CD4-positive, alpha-beta T cell treated with Interleukin-4 for 1 hour (primary cell): ENCODE measurements at places on chromosomes 7 and 10.

DNA sequence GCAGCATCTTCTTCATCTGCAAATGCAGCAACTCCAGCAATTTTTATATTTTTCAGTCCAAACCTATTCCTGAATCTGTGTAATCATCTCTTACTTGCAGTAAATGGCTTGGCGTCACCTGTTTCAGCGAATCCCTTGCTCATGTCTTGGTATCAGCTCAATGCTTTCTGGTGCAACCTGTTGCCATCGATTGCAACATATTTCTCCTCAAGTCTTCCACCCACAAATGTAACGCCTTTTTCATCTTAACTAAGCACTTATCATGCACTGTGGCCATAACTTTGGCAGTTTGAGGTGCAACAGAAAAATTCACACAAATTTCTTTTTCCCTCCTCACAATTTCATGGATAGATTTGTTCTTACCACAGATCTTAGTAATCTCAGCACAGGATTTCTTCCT is 168.3 kb downstream of the HERPUD2 start:
- no peak for DNase-seq

GRCh38 chr7:75617634-75618234 is 121.0 kb downstream of the HIP1 start:
- peak; percentile 89 for DNase-seq

GRCh38 chr10:59557642-59558041 is 152.0 kb downstream of the SLC16A9 start:
- DNase-seq, result no peak

GRCh38 chr10:76553263-76554032 is 1084.2 kb downstream of the KCNMA1 start:
- DNase-seq, result no peak

DNA sequence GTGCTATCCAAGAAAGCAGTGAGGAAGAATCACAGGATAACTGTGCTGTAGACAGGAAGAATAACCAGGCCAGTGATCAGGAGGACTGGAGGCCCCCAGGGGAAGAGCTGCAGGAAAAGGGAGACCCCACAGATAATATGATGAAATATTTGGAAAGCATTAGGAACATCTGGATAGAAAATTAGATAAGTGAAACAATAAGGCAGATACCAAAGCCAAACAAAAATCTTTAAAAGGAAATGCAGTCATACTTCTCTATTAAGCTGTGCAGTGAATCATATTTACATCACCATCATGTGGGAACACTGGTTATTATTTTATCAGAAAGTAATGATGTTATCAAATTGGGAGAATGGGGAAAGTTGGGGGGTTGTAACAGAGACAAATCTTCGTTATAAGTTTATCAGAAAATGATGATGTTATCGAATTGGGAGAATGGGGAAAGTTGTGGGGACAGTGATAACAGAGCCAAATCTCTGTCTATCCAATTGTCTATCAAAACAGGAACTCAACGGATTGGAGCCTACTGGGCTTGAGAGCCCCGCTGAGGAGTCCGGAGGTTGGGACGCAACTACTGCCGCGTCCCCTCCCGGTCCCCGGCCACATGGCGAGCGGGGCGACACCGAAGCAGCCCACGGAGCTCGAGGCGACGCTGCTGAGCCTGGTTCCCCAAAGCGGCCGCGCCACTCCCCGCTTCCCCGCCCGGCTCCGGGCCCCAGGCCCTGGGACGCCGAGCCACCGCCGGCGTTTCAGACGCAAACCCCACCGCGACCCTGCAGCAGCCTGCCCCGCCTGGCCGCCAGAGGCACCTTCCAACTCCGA is 14.0 kb upstream of the RALA start:
- no peak for DNase-seq

- no peak for DNase-seq
These were observed 248.6 kb upstream of the TCERG1L start for GRCh38 chr10:131560166-131560565.

DNA sequence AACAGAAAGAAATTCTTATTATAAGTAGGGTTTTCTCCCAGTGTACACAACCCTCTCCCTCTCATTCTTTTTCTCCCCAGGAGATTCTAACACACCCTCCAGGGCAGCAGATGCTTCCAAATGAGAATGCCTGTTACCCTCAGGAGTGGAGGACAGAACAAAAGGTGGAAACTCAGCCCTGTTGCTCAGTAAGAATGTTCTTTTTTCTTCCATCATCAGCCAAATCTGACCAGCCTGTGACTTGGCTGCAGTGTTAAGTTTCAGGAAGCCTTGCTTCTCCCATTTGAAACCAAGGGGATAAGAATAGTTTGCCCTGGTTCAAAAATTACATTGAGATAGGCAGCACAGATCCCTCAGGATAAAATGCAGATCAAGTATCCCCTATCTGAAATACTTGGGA is 77.5 kb upstream of the EEPD1 start:
- DNase-seq, result no peak

DNA sequence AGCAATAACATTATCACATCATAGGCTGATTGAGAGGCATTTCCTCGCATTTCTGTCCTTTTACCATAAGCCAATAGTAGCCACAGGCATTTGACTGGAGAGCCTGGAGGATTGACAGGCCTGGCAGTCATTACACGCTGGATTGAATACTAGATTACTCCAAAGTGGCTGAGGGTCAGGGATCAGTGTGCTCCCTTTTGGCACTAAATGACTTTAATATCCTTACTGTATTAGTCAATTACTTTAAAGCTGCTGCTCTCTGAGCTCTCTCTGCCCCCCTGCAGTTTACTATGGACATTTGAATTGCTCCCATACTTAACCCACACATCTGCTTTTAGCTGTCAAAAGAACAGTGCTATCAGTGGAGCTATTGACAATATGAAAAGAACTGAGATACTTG is 302.0 kb downstream of the TFEC start:
- no peak for DNase-seq

DNA sequence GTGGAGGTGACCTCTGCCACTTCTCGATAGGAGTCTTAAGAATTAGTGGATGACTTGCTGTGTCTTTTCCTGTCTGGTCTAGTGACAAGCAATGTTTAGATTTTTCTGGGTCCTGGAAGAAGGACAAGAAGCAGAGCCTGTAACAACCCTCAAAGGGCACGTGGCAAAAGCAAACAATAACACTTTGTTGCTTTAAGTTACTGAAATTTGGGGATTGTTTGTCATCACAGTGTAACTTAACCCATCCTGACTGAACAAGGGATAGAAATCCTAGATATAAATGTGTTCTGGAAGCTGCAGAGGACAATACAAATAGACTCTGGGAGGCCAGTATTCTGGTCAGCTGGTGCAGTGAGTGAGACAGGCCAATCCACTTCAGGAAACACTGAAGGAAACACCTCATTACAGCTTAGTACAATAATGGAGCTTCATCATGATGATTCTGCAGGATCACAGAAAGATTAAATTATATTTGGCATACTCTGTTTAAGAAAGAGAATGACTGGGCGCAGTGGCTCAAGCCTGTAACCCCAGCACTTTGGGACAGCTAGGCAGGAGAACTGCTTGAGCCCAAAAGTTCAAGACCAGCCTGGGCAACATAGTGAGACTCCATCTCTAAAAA is 23.3 kb downstream of the ENKUR start:
- no peak for DNase-seq

DNA sequence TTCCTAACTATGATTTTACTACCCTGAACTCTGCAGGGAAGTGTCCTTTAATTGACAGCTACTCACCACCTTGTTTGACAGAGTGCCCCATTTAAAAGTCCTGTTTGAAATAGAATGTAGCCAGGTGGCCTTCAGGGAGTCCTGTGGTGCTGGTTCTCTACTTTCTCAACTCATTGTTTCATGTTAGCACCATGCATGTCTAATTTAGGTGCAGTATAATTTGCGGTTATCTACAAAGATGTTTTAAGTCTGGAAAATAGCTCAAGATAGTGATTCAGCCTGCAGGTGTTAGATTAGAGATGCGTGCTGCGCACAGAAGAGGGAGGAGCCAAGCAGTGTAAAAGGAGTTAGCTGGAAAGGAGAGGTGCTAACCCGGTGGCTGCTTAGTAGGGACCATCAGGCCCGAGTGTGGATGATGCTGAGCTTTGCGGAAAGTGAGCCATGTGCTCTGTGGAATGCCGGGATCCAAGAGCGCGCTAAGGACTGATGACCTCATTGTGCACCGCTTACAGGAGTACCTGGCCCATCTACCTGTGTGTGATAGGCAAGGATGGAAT is 1.2 kb downstream of the CCM2 start:
- peak; percentile 82 for DNase-seq
